Fibroblast of skin of right quadriceps (primary cell): ENCODE measurements at places on chromosomes 16 and 17.

GRCh38 chr16:58170223-58170622, 27.7 kb downstream of the CSNK2A2 start:
- no peak for DNase-seq

DNA sequence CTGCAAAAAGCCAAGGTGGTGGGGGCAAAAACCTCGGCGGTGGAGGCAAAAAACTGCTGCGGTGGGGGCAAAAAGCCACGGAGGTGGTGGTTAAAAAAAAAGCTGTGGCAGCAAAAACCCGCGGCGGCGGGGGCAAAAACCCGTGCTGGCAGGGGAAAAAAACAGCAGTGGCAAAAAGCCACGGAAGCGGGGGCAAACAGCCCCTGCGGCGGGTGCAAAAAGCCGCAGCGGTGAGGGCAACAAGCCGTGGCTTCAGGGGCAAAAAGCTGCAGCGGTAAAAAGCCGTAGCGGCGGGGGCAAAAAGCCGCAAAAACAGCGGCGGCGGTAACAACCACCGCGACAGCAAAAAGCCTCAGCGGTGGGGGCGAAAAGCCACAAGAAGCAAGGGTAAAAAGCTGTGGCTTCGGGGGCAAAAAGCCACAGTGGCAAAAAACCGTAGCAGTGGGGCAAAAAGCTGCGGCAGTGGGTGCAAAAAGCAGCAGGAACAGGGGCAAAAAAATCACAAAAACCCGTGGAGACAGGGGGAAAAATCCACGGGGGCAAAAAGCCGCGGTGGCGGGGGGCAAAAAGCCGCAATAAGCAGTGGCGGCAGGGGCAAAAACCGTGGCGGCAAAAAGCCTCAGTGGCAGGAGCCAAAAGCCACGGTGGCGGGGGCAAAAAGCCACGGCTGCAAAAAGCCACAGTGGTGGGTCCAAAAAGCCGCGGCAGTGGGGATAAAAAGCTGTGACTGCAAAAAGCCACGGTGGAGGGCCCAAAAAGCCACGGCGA, 193.7 kb downstream of the SHCBP1 start:
- no peak for DNase-seq

DNA sequence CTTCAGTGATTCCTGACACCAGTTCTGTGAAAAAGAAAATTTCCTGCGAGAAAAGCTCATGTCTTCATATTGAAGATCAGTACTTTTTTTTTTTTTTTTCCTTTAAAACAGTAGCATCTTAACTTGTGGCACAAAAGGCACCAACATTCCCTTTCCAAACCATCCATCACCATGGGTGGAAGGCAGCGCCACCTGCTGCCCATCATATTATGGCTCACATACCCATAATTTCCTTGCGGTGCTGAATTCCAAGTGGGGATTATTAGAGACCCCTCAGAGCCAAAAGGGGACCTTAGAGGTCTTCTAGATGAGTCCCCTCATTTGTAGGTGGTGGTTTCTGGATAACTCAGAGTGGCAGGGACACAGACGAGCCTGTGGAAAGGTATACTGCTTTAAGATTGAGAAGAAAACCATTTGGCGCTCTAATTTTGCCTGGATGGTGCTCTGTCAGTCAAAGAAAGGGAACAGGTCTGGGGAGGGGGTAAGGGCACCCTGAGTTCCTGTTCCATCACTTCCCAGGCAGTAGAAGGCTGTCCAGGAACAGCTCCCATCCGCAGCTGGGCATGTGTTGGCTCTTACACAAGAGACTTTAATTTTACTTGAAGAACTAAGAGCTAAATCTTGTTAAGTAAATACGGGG, 7.9 kb upstream of the SOST start:
- DNase-seq: peak; percentile 43

- no peak for DNase-seq
Observed at GRCh38 chr17:64332502-64332901, 58.2 kb downstream of the PECAM1 start.
